Activated naive CD8-positive, alpha-beta T cell treated with anti-CD3 and anti-CD28 coated beads, Interleukin-2, amount 50 U/mL, for 24 hours (primary cell): ENCODE measurements at places on chromosomes 2 and 18.

DNA sequence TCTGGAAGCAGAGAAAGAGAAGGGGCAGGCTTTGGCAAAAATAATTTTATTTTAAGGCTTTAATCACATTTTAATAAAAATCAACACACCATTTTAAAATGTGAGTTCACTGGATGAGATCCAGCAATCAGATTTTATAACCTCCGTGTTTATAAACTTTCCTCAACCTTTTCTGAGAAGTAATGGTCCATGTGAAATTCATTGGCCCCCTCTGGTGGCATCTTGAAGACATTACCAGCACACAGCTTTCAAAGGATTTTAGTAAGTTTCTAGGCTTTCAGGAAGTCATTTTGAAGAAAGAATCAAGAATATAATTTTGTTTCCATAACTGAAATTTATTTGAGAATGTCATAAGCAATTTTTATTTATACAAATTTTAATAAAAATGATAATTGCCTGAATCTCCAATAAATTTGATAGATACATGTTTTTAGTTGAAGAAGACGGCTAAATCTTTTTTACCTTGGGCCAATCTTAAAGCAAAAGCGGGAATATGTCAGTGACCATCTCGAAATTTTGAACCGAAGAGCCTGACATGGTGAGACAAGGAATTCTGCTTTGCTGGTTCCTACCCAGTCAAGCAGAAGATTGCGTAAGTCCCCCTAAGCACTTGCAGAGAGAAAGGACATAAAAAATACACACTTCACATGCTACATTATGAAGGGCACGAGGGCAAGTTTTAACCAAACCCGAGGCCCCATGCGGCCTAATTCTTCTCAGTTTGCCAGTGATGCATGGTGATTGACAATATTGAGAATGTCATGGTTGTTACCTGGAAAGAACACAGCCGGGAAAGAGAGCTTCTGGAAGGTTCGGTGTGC lies 128.4 kb upstream of the CBLN2 start:
- peak; percentile 4 for DNase-seq

- no peak for DNase-seq
Observed at GRCh38 chr18:22346401-22346952, 71.2 kb downstream of the CTAGE1 start.

DNA sequence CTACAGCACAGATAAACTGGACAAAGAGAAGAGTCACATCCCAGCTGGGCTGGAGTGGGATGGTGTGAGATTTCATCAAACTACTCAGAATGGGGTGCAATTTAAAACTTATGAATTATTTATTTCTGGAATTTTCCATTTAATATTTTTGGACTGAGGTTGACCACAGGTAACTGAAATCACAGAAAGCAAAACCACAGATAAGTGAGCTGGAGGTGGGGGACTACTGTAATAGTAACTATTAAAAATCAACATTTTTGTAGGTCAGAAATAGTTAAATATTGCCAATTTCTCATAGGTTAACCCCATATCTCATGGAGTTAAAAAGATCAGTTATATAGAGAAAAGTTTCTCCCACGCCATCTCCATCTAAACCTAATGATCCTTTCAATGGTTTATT lies 88.1 kb downstream of the SPOPL start:
- no peak for DNase-seq

- peak; percentile 75 for DNase-seq
Observed at GRCh38 chr18:77067291-77068061, 65.1 kb downstream of the MBP start.

- DNase-seq = no peak
Observed at GRCh38 chr2:46435796-46436360, 43.5 kb upstream of the TMEM247 start.

- DNase-seq = no peak
Observed at GRCh38 chr2:45433363-45433762, 177.7 kb downstream of the SRBD1 start.

DNA sequence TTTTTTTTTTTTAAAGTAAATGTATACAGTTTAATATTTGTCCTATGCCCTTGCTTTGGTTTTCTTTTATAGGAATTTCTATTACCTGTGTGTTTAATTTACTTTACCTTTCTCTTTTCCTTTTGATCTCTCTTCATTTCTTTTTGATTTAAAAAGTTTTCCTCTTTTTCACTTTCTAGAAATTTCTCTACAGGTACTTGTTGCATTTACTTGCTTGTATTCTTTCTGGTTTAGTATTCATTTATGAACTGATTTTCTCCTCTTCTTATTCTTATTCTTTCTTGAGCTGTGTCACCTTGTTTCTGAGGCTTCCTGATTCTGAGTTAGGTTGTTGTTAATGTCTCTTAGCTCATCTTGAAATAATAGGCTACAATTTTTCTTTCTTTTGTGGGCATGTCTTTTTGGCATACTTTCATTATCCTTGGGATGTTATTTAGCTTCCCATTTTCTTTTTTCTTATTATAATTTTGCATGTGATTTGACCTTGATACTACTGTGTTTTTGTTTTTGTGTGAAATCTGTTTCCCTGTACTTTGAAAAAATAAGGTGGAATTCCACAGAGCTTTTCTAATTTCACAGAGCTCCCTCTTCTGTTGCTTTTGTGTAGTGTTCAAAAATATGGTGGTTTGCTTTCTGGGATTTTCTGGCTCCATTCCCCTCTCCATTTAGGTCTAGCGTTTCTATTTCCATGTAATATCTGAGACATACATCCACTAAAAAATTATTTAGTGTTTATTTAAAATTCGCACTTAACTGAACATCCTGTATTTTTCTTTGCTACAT lies 25.5 kb upstream of the ALMS1 start:
- no peak for DNase-seq

- peak; percentile 40 for DNase-seq
Observed at GRCh38 chr2:216283038-216283900, 89.0 kb downstream of the MARCHF4 start.

DNA sequence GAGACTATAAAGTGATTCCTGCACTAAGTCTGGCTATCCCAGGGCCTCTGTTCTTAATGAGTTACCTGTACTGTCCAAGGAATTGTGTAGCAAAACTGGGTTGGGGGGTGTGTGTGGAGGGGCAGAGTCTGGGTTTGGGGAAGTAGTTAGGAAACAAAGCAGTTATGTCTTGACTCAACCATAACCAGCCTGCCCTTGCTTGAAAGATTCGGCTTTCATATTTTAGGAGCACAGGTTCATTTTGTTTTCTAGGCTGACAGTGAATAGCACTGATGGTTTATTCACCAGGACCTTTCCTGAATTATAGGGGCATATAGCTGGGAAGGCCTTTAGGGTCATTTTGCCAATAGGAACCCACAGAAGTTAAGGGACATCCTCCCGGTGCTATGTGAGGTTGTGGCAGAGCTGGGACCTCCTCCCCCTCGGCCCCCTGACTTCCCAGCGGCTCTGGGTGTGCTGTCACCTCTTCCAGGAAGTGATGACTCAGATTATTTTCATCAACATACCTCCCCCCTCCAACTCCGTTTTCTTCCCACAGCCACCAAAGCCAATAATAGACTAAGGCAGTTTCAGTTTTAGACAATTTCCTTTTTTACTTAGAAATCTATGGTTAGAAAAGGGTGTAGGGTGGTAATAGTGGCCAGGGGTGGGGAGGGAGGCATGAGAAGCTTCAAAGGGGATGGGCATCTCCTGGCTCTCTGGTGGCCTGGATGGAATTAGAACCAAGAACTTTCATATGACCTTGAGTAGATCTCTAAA lies 44.8 kb downstream of the SETBP1 start:
- DNase-seq = peak; percentile 69

GRCh38 chr18:24601585-24601984 lies 141.1 kb downstream of the HRH4 start:
- DNase-seq = no peak

- DNase-seq = no peak
Observed at GRCh38 chr18:43671431-43671830, 394.1 kb upstream of the SYT4 start.

GRCh38 chr18:48885924-48886400 lies 64.8 kb downstream of the SMAD7 start:
- DNase-seq = no peak

DNA sequence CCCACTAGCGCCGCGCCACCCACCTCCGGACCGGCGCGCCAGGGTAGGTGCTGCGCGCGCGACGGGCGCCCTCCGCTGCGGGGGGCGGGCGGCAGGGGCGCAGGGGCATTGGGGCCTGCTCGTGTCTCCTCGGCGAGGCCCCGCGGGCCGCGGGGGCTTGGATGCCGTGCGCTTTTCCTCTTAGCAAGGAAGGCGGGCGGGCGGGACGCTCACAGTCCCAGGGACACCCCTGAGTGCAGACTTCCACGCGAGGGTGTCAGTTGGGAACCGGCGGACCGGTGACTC lies 748 bp downstream of the TWIST2 start:
- DNase-seq = no peak

GRCh38 chr2:19848029-19848750 lies 53.6 kb downstream of the TTC32 start:
- no peak for DNase-seq

GRCh38 chr2:230441227-230441897 lies 25.4 kb downstream of the SP100 start:
- peak; percentile 50 for DNase-seq

GRCh38 chr2:108612153-108612513 lies 77.9 kb downstream of the LIMS1 start:
- peak; percentile 26 for DNase-seq

GRCh38 chr2:240569523-240569997 lies 1.3 kb downstream of the RNPEPL1 start:
- DNase-seq = no peak

DNA sequence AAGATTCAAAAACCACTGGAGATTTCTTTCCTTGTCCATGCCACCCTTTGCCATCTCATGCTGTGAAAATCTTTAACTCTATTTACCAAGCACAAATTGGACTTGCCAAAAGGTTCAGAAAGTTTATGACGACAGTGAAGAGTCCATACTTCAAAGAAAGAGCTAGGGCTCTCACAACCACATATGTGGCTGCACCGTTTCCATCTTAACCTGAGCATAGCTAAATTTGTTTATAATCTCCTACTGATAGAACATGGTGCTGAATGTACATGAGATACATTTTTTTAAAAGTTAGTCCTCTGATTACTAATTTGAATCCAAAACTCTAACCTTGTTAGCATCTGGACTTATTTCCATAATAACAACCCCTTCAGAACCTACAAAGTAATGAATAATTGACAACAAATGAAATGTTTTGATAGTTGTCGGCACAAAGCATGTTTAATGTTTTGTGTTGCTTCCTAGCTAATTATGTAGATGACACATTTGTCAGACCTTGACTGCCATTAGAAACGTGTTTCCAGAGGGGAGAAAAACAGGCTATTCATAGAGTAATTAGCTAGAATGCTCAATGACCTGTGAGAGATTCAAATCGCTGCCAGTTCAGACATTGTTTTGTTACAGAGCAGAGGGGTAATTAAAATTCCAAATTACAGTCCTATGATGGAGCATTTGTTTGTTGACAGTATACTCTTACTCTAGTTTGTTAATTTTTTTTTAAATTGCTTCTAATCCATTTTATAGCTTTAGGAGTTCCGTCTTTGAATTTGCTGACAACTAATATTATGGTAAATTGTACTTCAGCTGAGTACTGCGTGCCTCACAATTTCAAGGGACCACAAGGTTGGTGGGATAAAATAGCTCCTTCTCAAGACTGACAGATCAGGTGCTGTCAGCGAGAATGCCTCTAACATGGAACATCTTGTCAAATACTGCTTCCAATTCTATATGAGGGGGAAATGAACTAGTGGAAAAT lies 31.8 kb downstream of the ARHGAP15 start:
- no peak for DNase-seq

DNA sequence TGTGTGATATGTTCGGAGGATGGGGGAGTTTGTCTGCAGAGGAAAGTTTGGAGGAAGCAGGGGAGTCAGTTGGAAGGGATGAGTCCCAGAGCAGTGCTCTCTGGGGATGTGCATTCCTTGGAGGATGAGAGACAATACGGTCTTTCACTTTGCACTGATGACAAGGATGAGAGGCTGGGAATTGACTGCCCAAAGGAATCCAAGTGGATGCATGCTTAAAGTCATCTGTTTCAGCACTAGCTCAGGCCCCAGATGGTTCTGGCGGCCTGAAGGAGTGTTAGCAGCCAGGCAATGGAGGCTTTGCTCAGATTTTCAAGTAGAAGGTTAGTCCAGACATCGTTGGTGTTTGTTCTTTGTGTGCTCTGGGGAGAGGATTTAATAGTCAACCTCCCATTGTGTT lies 100.2 kb downstream of the CRIM1 start:
- DNase-seq = no peak

- DNase-seq = peak; percentile 31
Observed at GRCh38 chr2:224982910-224983711, 59.2 kb downstream of the DOCK10 start.

DNA sequence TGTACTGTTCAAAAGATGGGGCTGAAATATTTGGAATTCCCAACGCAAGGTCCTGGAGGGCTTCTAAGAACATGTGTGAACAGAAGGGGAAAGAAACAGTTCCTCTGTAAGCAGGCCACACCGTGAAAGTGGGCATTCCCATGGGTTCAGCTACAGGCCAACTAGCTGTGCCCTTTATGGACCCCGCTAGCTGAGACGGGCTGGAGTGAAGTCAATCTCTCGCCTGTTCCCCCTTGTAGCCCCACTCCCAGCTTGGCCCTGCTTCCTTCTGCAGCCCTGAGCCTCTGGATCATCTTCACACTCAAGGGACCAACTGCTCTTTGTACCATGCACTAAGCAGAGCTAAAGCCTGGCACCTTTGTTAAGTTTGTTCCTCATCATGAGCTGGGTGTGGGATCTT lies 55.4 kb downstream of the POLR1A start:
- no peak for DNase-seq

GRCh38 chr18:9643549-9643948 lies 29.2 kb upstream of the PPP4R1 start:
- DNase-seq = no peak

DNA sequence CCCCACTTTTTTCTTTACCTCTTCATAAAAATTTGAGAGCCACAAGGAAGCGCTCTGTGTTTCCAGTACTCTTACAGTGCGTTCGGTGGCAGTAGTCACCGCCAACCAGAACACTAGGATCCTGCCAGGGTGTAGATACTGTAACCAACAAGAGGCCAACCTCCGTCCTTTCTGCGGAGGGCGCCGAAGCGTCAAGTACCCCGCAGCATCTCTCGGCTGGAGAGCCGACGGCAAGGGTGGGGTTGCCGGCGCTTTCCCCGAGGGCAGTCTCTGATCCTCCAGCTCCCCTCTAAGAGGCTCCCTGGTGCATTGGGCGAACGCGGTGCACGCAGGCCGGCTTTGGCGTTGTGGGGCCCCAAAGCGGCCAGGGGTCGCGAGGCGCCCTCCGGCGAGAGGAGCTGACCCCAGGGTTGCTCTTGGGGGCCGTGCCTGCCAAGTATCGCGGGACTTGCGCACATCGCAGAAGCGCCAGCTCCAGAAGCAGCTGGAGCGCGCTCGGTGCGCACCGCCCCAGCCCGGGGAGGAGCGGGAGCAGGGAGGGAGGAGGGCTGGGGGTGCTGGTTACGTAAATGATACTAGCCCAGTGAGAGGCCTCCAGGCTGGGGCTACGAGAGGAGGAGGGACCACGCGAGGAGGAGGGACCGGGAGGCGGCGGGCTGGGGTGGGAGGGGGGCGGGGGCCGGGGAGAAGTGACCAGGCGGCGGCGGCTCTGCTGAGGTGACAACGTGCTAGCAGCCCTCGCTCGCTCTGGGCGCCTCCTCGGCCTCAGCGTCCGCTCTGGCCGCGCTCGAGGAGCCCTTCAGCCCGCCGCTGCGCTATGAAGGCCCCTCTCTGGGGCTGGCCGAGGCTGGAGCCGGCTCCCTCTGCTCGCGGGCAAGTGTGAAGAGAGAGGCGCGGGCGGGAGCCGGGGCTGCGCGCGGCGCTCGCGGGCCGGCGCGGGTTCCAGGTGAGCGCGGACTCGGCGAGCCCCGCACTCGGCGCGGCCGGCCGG lies at the start of gene GALNT13:
TSS of gene GALNT13 (plus strand) at position 692 of the 991 bp plus-strand sequence.
- no peak for DNase-seq
